Umbilical cord (tissue), 2 donors: ENCODE measurements at places on chromosomes 1 and 21. TPM values are rescaled to one million over a fixed set of nuclear protein-coding genes. Genes with fewer than 3 reads are reported as not detected.

- no peak for DNase-seq
Observed at GRCh38 chr1:245888809-245889208, 618.3 kb downstream of the SMYD3 start.

DNA sequence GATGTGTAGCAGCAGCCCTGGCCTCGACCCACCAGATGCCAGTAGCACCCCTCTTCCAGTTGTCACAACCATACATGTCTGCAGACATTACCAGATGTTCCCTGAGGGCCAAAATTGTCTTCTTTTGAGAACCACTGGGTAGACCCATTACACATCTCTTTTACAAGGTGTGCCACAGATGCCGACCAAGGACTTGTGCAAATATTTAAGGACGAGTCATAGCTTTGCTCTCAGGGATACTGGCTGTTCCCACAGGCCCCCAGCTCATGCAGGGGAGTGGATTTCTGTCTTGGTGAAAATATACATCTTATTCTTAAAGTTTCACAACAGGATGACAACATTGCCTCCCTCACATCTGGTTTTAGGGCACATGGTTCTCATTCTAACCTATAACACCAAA, 59.4 kb upstream of the ZBTB18 start:
- DNase-seq = no peak

DNA sequence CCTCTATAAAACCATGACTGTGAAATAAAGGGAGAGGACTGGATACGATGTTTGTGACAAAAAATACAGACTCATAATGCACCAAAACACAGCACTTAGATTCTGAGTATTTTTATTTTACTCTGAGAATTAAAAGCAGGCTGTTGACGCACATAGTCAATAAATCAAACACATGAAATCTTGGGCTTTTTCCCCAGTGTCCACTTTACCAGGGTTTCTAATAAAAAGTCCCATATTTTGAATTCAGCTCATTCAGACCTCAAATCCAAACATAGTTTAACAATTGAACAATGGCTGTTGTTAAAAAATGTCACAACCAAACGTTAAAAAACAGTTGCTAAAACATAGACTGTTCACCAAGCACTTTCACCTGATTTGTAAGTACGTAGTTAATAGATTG, 553.4 kb downstream of the LTN1 start:
- DNase-seq = no peak

GRCh38 chr21:26844258-26845065, 747 bp downstream of the ADAMTS1 start:
- peak; percentile 53 for DNase-seq

- DNase-seq = peak; percentile 72
Observed at GRCh38 chr21:26116456-26117011, 54.0 kb downstream of the APP start.

DNA sequence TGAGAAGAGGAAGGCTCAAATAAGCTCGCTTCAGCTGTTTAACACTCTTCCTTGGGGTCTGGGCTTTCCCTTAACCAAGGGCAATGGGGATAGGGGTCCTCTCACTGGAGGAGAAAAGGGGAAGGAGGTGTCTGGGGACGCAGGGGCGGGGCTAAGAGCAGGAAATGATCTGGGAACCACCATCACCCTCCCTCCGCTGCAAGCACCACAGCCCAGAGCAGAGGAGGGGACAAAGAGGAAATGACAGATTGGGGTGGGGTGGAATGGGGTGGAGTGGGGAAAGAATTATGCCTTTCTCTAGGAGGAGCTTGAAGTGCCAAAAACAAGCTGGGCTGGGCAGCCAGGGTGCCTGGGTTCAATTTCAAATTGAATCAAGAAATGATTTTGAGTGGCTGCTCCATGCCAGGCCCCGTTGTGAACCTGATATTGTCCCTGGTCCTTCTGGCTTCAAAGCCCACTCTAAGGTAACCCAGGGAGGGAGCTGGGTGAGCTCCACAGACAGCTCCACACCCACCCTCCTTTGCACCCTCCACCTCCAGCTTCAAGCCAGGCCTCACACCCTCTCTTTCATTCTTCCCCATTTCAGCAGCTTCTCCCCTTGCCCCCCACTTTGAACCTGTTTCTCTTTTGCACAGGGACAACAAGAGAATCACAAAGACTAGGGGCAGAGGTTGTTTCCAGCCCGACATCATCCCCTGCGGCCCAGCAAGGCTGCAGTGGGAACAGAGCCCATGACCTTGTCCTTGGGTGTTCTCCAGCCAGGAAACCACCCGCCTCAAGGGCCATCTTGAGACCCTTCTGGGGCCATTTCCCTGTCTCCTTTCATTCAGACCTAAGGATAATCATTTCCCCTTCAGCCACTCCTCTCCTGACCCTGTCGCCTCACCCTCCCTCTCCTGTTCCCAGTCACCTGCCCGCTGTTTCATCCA, 1.1 kb downstream of the ARHGAP30 start:
- DNase-seq = peak; percentile 55

DNA sequence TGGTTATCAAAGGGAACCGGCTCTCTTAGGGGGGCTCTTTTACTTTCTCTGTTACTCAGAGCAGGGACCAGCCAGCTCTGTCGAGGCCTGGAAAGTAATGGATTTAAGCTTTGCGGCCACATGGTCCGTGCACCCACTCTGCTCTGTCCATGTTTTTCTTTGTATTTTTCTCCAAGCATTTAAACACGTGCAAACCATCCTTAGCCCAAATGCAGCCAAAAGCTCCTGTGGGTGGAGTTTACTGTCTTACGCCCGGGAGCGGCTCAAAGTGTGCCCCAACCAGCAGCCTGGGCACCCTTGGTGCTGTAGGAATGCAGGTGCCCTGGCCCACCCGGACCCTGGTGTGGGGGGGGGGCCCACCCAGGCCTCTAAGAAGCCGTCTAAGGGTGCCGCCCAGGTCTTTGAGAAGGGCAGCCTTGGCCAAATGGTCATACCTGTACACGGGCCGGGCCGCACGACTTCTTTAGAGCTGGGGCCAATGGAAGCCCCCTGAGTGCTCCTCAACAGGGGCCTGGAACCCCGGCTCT, 29.2 kb upstream of the POFUT2 start:
- DNase-seq = no peak

The SLC30A7 gene
- total RNA-seq = 36.8 TPM

GRCh38 chr1:49026230-49026811, 249.6 kb upstream of the BEND5 start:
- no peak for DNase-seq

The SAMD13 gene
- 12.8 TPM for total RNA-seq

- DNase-seq = peak; percentile 3
Observed at GRCh38 chr1:216310776-216311175, 112.5 kb downstream of the USH2A start.

- DNase-seq = no peak
Observed at GRCh38 chr1:230137337-230137815, 70.3 kb downstream of the GALNT2 start.

DNA sequence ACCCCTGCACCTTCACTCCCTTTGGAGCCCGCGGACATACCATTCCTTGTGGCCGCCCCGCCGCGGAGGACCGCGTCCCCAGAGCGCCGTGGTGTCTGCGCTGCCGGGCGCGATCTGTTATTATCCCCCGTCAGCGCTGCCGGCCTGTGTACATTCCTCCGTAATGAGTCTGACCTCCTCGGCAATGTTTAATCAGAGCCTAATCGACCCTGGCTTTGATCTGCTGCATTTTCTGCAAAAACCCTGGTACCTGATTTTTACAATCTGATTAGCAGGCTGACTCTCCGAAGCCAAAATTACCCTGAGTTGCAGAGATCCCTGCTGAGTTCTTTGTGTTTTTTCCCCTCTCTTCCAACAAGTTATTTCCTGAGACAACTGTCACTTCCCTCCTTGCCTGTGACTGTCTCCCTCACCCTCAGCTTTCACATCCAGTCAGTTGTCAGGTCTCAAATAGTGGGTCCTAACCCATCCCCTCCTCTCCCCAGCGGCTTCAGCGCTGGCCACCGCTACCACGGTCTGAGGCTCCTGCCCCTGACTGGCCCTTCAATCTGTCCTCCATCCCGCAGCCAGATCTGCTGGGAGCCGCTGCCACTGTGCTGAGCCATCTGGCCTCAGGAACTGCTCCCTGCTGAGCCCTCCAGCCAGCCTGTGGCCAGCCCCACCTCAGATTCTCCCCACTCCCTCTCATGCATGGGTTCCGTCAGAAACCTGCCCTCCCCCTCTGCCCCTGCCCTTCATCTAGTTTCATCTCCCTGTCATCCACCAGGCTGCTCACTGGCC, 53.5 kb downstream of the GLIS1 start:
- peak; percentile 55 for DNase-seq

The TMEM269 gene
- not detected for total RNA-seq

The MANEAL gene
- 1.7 TPM for total RNA-seq

DNA sequence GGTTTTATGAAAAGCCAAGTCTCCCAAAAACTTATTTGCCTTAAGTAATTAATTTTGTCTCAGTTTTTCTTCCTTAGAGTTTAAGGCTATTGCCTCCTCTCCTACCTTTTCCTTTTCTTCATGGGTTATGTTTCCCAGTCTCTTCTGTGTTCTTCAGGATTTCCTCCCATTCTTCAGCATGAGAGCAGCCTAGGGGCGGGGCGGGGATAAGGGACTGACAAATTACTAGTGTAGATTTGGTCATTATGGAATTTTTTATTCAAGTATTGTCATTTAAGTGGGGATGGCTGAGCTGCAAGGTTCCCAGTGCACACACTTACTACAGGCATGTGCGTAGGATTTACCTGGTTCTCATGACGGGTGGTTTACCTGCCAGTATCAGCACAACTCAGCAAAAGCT, 35.2 kb upstream of the PIGV start:
- DNase-seq = no peak

DNA sequence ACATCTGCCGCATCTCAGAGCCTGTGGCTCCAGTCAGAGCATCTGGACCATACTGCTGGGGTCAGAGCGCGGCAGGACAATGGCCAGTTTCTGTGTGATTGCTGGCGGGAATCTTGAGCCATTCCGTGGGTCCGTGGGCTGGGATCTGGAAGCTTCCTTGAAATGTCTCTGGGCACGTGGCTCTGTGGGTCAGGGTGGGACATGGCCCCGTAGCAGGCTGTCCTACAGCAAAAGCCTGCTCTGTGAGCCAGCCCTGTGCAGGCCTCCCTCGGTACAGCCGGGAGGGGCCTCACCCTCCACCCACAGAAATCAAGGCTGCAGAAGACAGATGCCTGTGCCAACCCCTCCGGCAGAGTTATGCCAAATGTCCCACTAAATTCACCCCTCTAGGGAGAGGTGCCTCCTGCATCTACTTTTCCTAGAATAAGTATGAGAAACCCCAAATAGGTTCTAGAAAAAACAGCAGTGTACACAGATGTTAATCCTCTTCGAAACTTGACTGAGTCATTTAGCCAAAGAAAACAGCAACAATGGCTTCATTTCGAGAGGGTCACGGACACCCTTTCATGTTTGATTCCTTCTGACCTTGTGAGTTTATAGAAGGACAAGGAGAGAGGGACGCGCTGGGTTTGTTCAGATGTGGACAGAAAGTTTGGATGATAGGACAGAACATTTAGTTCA, 27.8 kb downstream of the COL18A1 start:
- DNase-seq = no peak

DNA sequence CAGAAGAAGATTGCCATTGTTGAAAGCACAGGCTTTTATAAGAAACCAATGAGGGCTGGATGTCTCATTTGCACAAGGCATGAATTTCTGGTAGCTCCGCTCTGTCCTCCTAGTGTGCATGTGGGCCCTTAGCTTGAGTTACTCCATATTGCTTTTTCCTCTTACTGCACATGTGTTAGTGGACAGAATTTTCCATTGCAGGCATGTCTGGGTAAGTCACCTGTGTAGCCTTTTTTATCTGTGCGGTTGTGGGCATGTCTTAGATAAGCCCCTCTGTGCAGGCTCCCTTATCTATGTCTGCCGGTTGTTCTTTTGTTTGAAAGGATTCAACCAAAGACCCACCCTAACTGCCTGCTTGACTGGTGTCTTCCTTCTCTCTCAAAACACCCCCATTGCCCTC, 7.2 kb upstream of the CLCA1 start:
- no peak for DNase-seq

The SYTL1 gene
- total RNA-seq = 8.2 TPM

GRCh38 chr1:53327182-53327913, 522 bp downstream of the LRP8 start:
- no peak for DNase-seq

The IL24 gene
- total RNA-seq = not detected

DNA sequence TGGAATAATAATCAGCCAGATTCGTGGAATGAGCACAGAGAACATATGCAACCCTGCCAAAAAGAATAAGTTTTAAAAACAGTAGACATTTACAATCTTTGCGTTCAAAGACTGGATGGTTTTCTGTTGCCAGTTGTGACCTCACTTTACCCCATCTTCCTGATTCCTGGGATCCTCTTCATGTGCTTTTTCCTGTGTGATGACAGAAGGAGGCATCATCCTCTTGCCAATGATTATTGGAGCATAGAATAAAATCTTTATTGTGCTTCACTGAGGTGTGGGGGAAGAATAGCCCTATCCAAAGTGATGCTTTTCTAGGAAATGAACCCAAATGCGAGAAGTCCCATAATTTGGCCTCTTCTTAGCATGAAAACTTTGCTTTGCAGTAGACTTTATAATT, 15.0 kb upstream of the BARHL2 start:
- DNase-seq = no peak

- peak; percentile 20 for DNase-seq
Observed at GRCh38 chr1:198556971-198557370, 16.5 kb upstream of the ATP6V1G3 start.

DNA sequence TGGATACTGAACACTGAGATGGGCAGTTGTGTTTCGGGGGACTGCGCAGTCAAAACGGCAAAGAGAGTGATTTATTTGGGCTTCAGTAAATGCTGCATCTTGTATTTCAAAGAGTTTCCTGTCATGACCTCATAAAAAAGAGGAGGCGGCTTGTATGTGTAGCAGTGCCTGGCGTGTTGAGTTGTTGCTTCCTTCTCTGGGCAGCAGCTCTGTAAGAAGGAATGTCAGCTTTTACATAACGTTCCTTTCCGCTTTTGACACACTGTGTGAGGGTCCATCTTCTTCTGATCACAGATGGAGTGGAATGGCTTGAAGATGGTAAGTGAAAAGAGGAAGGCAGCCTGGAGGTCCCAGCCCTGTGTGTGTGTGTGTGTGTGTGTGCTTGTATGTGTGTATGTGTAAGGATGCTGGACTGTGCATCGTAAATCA, 941 bp downstream of the ELAVL4 start:
- DNase-seq = peak; percentile 46

DNA sequence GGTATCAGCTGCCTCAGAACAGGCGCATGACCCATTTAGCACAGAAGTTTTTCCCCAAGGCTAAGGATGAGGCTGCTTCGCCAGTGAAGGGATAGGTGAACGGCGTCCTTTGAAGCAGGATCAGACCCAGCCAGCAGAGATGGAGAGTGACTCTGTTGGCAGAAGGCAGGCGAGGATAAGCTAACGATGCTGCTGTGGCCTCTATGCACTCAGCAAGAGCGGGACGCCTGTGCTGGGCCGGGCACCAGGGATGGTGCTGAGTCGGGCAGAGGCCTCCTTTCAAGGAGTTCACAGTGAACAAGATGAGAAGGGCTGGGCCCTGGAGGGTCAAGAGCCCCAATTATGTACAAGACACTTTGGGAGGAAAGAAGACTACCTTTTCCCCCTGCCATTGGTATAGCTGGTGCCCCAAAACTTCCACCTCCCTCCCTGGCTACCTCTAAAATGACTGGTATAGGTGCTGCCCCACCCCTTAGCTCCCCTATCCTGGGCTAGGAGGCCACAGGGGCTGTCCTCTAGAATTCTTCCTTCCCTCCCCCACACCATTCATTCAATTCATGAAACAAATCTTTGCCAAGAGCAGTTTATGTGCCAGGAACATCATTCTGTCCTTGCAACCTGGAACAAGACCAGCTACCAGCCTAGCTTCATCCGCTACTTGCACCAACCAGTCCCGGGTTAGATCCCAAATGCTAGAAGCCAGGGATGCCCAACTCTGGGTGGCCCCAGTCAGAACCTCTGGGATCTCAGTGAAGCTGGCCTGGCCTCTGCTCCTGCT, 7.5 kb downstream of the XKR8 start:
- DNase-seq = no peak

The FMO2 gene
- total RNA-seq = 15.4 TPM
